ENCODE measurements at places on chromosomes 7 and 10.

DNA sequence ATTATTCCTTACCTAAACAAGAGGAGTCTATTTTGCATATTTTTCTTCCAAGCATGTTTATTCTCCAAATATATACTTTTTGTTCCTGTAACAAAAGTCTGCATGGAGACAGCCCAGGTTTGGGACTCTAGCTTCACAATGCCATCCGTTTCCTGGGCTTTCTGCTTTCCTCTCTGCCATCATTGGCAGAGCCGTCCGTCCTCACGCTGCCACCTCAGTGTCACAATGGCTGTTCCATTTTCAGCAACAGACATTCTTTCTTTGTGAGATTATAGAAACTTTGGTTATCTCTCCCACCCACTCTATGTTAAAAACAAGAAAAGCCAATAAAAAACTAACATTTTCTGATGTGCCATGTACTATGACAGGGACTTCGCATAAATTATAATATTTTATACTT, 825.2 kb downstream of the REEP3 start:
- no peak for DNase-seq

- no peak for DNase-seq
Measured at GRCh38 chr7:27208998-27209397, 9.1 kb upstream of the HOXA13 start.

DNA sequence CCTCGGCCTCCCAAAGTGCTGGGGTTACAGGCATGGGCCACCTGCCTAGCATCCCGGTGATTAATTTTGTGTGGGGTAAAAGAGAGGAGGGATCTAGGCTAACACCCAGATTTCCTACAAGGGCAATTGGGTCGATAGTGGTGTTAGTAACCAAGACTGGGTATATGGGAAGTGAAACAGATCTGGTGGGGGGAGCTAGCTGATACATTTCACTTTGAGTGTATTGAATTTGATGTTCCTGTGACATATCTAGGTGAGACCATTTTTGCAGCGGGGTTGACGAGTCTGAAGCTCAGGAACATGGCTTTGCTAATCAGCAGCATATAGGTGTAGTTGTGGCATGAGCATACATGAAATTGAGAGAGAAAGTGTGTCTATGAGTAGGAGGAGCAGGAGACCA, 12.0 kb downstream of the CLCN1 start:
- DNase-seq: no peak

- no peak for DNase-seq
Measured at GRCh38 chr10:52283174-52283573, 30.9 kb upstream of the DKK1 start.

DNA sequence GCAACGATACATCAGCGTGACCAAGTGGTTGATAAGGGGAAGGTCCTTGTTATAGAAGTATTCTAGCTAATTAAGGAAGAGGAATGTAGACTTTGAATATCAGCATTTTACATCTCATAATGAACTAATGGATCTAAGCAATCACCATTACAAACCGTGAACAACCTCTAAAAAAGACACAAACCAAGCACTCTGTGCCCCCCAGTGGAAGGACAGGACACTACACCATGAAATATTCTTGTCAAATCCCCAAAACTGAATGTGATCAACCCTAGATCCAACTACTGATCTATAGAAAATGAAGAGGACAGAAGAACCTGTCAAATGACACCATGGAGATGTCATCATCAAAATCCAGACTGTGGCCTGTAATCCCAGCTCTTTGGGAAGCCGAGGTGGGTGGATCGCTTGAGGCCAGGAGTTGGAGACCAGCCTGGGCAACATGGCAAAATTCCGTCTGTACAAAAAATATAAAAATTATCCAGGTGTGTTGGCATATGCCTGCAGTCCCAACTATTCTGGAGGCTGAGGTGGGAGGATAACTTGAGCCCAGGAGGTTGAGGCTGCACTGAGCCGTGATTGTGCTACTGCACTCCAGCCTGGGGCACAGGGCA, 111.3 kb upstream of the CARD11 start:
- DNase-seq: peak; percentile 38
